Activated naive CD8-positive, alpha-beta T cell treated with anti-CD3 and anti-CD28 coated beads, Interleukin-2, amount 50 U/mL, for 16 hours (primary cell): ENCODE measurements at places on chromosomes 4 and X.

DNA sequence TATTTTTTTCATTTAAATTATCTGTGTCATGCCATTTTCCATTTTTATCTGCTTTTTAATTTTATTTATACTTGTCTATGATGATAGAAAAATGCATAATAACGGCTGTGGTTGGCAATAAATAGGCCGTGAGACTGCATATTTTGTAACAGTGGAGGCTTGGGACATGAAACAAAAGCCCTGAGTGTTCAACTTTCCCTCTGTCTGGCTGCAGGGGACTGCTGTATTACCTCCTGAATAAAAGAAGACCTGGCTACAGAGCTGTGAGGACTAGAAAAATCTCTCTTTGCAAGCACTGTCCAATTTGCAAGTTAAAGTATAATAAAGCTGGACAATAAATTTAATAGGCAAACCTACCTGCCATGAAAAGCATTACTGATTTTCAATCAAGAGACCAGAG, 82.1 kb downstream of the MAGEB10 start:
- DNase-seq = no peak

DNA sequence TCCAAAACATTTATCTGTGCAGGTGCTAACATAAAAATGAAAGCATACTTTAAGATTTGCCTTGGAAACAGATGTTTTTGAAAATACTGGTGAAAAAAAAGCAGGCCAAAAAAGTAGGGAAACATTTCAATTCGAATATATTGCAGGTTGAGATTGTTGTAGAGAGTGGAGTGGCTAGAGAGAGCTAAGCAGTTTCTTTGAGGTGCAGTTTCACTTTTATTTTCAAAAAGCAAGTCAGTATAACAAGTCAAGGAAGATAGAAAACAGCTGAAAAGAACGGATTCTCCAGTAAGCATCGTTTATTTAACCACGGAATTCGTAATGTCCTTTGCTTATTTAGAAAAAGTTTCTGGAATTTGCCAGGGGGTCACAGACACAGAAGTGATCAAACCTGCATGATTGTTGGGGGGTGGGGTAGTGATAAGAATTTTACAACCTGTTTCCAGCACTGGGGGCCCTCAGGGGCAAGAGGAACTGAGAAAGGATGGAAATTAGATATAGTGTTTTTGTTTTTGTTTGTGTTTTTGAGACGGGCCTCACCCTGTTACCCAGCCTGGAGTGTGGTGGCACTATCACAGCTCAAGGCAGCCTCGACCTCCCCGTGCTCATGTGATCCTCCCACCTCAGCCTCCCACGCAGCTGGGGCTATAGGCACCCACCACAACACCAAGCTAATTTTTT, 175.0 kb downstream of the TENM3 start:
- DNase-seq = no peak

DNA sequence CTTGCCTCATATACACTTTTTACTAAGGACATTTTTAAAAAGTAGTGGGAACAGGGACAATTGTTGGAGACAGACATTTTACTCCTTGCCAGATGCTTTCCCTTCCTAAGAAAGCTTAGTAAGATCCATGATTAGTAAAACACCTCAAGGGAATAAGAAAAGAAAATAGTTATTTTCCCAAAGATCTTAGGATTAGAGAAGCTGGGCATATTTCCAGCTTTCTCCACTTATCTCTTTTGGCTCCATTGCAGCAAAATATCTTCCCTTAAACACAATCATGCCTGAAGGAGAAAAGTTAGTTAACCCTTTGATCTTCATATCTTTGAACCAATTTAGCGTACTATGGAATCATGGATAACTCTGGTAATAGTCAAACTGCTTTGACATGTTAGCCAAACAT, 257.9 kb downstream of the PCDH18 start:
- DNase-seq = no peak

- no peak for DNase-seq
Observed at GRCh38 chrX:154121961-154122360, 22.1 kb upstream of the OPN1LW start.

- no peak for DNase-seq
Observed at GRCh38 chr4:54073271-54073880, 9.0 kb upstream of the CHIC2 start.

- DNase-seq = no peak
Observed at GRCh38 chrX:149950681-149951080, 12.4 kb upstream of the EOLA2 start.

GRCh38 chr4:53921856-53922255, 142.5 kb downstream of the CHIC2 start:
- no peak for DNase-seq

DNA sequence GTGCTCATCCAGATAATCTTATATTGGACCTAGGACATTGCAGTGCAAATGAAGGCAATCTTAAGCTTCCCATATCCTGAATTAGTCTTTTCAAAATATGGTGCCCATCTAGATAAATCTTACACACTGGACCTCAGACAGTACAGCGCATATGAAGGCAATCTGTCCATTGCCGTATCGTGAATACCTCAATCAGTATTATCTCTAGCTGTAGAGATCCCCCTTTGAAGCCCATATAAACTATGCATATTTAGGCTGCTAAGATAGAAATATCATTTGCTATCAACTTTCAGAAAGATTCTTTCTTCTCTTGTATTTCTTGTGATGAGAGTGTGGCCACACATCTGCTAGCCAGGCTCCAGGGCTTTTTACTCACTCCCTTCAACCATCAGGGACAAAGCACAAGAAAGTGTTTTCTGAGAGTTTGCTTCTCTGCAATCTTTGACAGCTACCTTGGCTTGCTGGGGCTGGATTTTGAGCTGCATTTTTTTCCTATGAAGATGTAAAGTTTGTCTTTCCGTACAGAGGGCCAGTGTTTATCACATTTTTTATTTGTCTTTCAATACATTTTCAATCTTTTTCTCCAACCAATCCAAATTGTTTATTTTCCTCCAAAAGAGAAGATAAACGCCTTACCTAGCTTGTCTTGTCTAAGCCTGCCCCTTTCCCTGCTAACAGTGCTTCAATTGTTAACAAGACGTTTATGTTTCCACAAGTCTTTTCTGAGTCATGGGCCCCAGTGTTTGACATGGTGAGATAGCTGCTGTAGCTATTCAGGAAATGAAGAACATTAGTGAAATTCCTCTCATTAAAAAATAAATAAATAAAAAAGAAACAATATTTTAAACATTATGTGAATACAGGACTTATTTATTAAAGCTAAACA, 57.6 kb upstream of the FAT1 start:
- DNase-seq = no peak

DNA sequence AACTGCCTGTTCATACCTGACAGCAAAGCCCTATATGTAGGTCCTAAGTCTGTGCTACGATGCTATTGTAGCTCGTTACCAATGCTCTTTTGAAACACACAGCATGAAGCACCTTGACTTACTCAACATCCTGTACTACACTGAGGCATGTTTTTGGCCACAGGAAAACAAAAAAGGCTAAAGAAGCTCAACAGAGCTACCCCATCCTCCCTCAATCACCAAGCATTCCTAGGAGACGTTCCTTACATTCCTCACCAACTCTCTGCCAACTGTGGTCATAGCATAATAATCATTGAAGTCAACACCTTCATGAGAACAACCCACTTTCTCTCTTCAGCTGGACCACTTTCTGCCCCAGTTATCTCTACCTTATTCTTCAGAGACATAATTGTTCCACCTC, 73.7 kb upstream of the SLC25A43 start:
- DNase-seq = no peak

DNA sequence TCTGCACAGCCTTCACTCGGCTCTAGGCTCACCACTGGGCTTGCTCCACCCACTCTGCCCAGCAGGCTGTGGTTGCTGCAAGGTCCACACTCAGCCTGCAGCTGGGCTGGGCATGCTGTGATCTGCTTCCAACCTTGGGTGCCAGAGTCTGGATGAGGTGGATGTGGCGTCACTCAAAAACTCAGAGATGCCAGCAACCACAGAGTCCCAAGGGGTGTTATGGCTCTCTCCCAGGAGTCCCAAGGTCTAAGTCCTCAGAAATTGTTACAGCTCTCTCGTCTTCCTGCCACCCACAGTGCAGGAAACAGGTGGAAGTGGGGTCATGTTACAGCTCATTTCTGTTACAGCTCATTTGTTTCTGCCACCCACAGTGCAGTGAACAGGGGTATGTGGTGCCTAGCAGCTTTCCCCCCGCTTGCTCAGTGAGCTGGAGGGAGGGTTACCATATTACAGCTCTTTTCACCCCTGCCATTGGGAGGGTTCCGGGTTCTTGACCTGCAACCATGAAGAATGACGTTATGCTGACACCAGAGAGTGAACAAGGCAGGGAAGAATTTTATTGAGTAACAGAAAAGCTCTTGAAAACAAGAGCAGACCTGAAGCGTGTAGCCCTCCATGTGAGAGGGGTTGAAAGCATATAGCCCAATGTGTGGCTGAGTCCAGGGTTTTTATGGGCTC, 893.9 kb downstream of the PCDH7 start:
- no peak for DNase-seq

DNA sequence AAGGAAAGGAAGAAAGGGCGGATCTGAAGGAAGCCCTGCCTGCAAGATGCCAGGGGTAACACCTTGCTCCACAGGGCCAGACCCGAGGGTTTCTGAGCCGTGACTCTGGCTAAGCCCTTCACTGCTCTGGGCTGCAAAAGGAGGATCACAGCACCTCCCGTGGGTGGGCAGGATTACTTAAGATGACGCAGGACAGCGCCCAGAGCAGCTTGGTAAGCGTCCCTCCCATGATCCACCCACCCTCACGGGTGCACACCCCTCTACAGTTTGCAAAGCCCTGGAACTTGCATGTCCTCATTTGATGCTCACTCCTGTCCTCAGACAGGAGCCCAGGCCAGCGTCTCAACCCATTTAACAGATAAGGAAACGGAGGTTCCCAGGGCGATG, 64.9 kb downstream of the CRMP1 start:
- DNase-seq = no peak

DNA sequence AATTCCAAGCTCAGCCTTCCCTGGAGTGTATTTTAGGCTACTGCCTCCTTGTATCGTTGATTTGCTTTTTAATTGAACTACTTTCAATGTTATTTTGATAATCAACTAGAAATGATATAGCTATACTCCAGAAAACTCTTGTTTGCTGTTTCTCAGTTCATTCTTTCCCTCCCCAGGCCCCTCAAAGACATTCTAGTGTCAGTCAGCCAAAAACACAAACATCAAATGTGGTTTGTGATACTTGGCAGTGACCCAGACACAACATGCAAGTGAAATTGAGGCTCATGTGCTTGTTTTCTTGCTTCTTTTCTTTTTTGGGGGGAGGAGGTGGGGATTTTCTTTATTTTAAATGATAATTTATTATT, 7.6 kb downstream of the FAT4 start:
- no peak for DNase-seq

DNA sequence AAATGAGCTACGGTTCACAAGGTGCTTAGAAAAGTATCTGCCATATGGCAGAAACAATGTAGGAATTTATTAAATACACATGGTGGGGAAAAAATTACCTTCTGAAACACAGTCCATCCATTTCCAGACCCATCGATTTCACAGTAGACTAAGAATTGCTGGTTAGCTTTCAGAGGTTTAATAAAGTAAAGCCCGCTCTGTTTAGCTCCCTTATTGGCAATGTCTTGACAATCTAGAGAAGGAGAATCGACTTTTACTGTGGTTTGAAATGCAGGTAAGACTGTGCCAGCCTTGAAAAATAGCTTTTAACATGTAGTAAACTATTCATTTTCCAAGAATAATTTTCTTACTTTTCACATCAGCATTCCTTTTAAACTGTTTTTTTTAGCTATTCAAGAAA, 2.9 kb downstream of the FGG start:
- DNase-seq = no peak

- DNase-seq = no peak
Observed at GRCh38 chr4:58936436-58936835, 1826.3 kb upstream of the IGFBP7 start.

DNA sequence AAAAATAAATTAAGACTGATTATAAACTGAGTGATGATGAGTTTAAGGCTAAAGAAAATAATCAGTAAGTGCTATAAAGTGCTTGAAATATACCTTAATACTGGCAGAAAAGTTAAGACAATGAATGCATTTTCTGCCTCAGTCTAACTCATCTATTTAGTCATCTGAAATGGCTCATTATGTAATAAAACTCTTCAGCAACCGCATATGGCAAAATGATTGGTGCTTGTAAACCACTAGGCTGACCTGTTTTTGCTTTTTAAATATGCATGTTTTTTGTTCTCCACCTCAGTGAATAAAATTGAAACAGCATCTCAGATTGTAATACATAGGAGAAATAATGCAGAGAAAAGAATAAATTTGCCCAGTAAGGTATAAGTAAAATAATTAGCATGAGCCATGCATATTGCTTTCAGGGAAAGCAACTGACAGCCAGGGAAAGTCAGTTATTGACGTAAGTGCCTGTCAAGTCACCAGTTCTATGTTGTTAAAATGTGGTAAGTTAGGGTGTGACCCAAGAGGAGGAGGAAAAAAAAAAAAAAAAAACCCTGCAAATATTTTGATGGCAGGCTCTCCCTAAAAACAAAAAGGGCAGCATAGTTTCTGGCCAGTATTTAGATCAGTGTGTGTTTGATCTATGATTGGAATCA, 167.5 kb downstream of the PALLD start:
- no peak for DNase-seq

DNA sequence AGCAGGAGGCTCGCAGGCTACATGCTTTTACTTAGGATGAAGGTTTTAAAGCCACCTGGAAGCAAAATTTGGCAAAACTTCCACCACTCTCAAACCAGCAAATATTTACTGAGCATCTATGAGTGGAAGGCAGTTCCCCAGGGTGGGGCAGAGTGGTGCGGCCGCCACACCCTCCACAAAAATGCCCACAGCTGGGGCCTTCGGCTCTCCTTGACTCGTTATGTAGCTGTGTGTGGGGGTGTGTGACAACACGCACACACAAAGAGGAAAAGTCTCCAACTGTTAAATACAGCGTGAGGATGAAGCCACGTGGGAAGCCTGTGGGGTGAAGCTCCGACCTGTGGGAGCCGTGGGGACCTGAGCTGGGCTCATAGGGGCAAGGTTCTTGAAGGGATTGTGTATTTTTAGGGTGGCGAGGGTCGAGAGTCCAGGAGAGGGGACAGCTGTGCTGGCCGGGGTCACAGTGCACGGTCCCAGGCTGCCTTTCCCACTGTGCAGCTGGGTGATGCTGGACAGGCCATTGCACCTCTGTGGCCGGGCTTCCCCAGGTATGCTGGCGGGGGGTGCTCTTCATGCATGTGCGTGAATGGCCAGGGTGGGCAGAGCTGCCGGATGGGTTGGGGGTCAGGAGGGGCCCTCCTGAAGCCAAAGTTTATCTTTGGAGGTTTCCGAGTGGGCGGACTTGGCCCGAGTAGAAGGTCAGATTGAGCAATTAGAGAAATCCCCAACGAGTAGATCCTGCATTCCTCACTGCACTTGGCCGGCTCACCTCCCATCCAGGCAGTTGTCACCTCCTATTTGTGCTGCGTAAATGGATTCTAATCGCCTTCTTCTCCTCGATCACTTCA, 25.4 kb downstream of the SORCS2 start:
- DNase-seq = no peak

GRCh38 chrX:129659141-129659540, 4.4 kb upstream of the APLN start:
- no peak for DNase-seq

GRCh38 chr4:84574069-84574720, 8.7 kb upstream of the CDS1 start:
- DNase-seq = no peak
